ENCODE measurements at places on chromosomes 7 and 10.

DNA sequence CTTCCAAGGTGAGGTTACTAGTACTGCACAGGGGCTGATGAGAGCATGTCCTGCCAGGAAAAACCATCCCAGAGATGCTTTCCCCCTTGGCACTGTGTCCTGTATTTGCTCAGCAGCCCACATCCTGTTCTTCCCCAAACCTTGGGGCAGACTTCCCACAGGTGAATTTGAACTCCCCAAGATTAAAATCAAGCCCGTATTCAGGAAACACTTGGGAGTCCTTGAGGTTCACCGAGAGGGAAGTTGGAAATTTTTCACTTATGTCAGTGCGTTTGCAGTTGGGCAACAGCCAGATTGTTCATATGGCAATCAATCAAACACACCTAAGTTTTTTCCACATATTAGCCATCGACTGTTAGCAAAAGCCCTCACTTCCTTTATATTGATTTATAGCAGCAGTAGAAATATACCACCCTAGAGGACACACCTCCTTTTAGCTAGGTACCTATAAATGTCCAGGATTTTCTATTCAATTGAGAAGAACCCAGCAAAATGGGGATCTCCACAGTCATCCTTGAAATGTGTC, at the start of gene DMBT1:
TSS of gene DMBT1 (plus strand) at position 476 of the 526 bp plus-strand sequence. CDS start at position 493, 17 bp downstream.
- no peak for DNase-seq

DNA sequence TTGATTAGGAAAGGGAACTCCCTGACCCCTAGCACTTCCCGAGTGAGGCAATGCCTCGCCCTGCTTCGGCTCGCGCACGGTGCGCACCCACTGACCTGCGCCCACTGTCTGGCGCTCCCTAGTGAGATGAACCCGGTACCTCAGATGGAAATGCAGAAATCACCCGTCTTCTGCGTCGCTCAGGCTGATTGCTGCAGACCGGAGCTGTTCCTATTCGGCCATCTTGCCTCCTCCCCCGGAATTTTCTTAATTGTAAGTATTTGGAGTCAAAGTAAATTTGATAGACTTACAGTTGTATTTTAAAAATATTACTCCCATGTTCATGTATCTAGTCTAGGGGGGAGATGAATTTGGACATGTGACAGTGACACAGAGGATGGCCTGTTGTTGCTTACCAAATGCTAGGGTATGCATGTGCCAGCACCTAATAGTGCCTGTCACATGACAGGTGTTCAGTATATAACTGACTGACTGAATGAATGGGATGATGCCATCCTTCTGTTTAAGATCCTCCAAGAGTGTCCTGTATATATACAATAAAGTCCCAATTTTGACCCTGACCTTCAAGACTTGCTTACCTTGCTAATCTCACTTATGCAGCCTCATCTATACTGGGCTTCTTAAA, 42.0 kb upstream of the ICA1 start:
- DNase-seq = no peak

GRCh38 chr7:45599851-45600706, 25.9 kb downstream of the ADCY1 start:
- no peak for DNase-seq

- no peak for DNase-seq
Measured at GRCh38 chr7:139597028-139597427, 73.5 kb downstream of the CLEC2L start.

GRCh38 chr7:12716134-12716681, 28.8 kb downstream of the ARL4A start:
- DNase-seq = no peak

- DNase-seq = no peak
Measured at GRCh38 chr7:104005197-104005596, 15.7 kb upstream of the RELN start.
